AG08396 (cell line): ENCODE measurements at places on chromosomes 7 and 10.

- no peak for DNase-seq
Measured at GRCh38 chr7:76259124-76260093, 43.1 kb upstream of the HSPB1 start.

- DNase-seq: no peak
Measured at GRCh38 chr10:44416021-44416771, 31.3 kb upstream of the CXCL12 start.

DNA sequence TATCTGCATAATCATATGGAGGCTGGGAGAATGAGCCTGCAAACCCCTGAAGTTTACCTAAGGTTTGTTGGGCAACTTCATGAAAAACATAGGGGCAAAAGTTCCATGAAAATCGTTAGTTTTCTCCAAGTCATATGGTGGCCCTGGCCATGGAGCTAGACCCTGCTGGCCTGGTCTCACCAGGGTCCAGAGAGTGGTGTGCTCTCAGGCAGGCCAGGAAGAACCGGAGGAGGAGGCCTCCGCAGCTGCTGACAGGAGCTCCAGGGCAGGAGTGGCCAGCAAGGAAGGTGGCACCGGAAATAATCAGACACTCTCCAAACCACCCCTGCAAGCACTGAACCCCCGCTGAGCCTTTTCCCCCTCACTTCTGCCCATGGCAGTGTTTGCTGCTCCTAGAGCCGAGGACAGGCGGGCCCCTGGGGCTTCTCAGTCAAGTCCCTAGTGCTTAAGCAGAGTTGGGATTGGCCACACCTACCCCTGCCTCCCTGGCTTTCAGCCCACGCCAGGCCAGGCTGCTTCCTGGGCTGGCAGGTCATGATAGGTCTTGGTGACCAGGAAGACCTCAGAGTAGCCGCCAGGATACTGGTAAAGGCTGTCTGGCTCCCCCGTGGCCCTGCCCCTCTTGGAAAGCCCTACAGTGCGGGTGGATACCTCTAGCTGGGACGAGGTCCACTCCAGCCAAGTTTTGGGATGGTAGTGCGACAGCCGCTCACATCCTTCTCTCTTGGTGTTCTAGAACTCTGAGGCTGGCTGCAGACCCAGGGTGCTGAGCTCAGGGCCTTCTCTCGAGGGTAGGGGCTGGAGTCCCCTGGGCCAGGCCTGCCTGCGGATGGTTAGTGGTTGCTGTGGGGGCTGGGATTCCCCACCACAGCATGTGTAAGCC, 242.8 kb downstream of the MGMT start:
- DNase-seq: no peak

GRCh38 chr10:19944911-19945663, 128.9 kb downstream of the PLXDC2 start:
- no peak for DNase-seq

DNA sequence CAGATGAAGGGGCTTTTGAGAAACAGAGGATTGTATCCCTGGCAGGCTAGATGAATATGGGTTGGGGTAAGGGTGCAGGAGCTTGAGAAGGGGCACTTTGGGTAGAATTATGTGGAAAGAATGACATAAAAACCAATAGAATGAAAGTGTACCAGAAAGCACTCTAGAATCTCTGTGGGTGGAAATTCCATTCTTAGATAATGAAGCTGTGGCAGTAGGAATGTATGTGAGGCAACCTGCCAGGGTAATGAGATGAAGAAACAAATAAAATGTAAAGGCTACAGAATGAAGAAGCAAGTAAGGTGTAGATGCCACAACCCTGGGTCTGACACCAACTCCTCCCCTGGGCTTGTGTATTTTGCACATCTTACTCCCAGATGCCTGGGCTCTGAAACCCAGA, 16.8 kb downstream of the NOBOX start:
- DNase-seq: no peak

DNA sequence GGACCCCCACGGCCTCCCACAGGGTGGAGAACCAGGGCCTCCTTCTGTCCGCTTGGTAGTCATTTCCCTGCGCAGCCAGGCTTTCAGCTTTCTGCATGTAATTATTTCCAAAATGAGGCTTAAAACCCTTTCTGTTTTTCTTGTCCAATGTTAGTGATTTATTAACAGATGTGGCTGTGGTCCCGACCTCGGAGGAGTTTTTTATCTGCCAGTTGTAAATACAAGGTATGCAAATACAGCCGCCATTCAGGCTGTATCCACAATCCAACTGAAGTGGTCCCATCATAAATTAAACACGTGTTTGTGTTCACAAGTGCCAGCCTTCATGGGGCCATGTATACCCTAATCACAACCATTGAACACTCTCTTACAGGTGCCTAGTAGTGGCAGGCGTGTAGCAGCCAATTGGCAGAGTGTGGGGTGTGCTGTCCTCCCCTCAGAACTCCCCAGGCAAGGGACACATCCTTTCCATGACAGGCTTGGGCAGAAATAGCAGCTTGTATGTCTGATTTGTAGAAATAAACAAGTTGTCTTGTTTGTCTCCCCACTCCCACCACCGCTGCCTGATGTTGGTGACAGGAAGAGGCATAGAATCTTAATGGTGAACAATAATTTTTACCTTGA, 251.3 kb upstream of the MKI67 start:
- no peak for DNase-seq

DNA sequence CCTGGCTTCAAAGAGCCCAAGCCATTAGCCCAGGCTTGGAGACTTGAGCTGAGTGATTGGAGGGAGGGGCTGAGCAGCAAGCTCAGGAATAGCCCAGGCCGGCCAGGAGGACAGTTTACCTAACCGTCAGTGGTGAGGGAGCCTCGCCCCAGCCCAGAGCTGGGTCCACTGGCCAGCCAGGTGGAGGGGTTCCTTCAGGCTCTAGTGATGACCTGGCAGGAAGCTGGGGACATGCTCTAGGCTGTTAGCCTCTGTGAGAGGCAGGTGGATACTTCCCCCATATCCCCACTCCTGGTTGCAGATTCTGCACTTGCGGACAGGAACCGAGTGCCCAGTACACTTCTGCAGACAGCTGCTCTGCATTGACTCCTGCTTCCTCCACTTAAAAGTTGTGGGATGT, 61.2 kb upstream of the ANTXRL start:
- no peak for DNase-seq

- DNase-seq: no peak
Measured at GRCh38 chr7:45970454-45970853, 49.4 kb upstream of the IGFBP3 start.

DNA sequence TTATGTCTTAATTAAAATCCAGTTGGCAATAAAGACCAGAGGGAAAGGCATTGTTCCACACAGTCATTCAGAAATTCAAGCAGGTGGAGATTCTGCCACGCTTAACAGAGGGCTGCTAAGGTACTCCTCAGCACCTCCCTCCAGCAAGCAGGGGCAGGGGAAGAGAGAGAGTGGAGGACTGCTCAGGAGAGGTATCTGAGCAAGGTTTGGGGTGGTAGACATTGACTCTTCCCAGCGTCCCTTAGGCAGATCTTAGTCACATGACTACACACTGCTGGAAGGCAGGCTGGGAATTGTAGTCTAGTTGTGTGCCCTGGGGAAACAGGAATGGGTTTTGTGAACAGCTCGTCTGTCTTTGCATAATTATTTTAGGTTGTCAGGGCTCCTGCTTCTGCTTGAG, 181.6 kb downstream of the NPSR1 start:
- DNase-seq: no peak

DNA sequence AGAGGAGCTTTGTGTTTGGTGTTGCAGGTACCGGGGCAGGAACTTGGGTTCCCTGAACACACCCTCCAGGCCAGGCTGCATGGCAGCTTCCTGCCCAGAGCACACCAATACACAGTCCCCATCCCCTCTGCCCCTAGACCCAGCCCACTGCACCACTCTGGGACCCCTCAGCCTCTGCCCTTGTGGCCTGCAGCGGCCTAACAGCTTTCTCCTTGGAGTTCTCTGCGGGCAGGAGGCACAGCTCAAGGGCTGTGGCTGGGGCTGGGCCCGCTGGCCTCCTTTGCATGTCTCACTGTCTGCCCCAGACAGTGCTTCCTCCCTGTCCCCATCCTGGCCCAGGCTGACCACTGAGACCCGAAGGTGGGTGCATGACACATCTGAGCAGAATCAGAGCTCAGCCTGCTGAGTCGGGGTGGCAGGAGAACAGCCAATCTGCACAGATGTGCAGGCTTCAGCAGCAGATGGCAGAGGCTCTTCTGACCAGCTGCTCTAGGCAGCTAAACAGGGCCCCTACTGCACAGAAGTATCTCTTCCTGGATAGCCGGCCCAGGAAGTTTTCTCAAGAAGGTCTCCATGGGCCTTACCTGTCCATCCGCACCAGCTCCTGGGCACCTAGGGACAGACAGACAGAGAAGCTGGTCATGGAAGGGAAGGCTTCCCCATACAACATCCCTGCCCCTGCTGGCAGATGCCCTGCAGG, 20.8 kb downstream of the VSIR start:
- DNase-seq: no peak

- no peak for DNase-seq
Measured at GRCh38 chr10:99685597-99685967, 26.3 kb downstream of the ENTPD7 start.

GRCh38 chr7:126682176-126682575, 570.6 kb downstream of the GRM8 start:
- DNase-seq: no peak

GRCh38 chr7:134888141-134888740, 98.1 kb upstream of the AGBL3 start:
- DNase-seq: no peak

DNA sequence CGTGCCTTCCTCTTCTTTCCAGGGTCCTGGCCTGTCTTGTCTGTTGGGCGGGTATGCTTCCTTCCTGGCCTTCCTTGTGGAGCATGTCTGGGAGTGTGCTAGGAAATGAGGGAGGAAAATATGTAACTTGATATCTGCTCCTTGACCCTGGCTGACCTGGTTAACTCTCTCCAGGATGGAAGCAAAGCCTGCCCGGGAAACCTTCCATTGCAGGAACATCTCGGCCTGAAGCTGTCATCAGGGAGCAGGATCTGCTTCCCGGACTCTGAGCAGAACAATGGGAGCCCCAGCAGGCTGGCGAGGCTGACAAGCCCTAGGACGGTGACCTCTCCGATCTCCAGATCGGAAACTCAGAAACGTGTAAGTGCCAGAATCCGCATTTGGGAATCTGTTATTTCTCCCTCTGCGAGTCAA, 340.3 kb downstream of the FRMD4A start:
- DNase-seq: no peak

- no peak for DNase-seq
Measured at GRCh38 chr7:110371709-110372108, 719.2 kb upstream of the LRRN3 start.

- no peak for DNase-seq
Measured at GRCh38 chr7:28455486-28455885, 43.2 kb downstream of the CREB5 start.

- no peak for DNase-seq
Measured at GRCh38 chr7:107103369-107103768, 58.9 kb downstream of the PRKAR2B start.

GRCh38 chr10:102231357-102232318, 5.5 kb downstream of the ELOVL3 start:
- peak; percentile 70 for DNase-seq

GRCh38 chr10:46323176-46323575, 36.4 kb downstream of the ANTXRL start:
- DNase-seq: no peak

- no peak for DNase-seq
Measured at GRCh38 chr10:23013581-23014335, 81.6 kb upstream of the MSRB2 start.

- DNase-seq: no peak
Measured at GRCh38 chr7:132377015-132377414, 199.3 kb downstream of the PLXNA4 start.

DNA sequence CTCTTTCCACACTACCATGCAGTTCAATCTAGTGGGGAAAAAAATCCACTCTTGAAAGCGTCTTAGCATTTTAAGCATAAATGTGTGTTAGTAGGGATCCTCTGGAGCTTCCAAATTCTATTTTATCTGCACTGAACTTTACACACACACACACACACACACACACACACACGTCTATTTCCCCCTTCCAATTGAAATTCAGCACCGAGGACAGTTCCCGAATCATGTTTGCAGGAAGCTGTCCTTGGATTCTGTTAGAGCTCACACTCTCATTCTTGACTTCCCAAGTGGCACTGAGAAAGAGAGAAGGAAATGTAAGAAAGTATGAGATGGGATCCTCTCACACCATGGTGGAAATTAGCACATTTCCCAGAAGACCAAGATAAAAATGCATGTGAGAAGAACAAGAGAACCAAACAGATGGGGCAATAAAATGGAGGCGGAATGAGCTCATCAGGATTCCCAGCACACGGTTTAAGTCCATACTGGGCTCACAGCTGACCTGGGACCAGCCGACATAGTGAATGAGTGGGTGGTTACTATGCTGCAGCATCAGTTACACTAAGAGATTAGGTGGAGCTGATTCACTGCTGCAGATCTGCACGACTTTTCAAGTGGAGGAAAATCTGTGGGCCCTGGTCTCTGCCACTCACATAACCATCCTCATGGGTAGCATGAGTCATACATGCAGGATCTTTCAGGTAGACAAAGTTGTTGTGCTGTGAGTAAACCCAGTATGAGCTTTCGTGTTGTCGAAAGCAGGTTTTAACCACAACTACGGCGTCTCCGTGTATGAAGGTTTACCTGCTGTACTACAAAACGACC, 3.3 kb upstream of the NPTX2 start:
- DNase-seq: no peak

DNA sequence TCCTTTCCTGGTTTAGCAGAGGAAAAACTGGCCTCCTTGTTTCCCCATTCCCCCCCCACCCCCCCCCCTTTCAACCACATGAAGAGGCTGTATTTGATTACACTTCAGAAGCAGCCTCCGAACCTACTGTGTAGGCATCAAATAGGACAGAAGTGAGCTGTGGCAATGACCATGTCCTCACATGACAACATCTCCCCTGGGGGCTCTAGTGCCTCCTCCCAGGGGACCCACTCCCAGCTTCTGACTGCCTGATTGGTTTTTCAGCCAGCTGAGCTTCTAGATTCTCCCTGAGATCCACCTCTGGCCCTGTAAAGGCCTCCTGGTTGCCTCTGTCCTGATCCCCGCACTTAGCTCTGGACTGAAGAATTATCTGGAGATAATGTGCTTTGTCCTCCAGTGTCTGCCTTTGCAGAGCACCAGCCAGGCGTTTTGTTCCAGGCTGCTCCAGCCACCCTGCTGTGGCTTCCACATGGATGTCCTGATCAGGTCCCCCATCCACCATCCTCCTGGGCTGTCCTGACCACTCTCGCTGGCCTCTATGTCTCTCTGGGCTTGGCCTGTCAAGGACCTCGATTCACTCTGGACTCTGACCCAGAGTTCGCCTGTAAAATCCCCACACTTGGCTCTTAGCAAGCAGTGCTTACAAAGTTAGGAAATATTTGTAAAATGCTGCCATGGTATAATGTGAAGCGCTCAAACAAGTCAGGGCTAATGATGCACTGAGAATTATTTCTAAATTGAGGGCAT, 42.4 kb upstream of the TOMM7 start:
- no peak for DNase-seq

- DNase-seq: no peak
Measured at GRCh38 chr7:36819639-36820038, 95.3 kb upstream of the AOAH start.
